SK-N-DZ (cell line): ENCODE measurements at places on chromosomes 3 and 15.

GRCh38 chr15:36029606-36030210 lies 483.7 kb upstream of the DPH6 start:
- DNase-seq = no peak

- DNase-seq = no peak
These were observed 99.6 kb downstream of the ABI3BP start for GRCh38 chr3:100893590-100893989.

- no peak for DNase-seq
These were observed 5.6 kb downstream of the ZBTB38 start for GRCh38 chr3:141373768-141374526.

GRCh38 chr3:194134231-194134756 lies 1.7 kb upstream of the HES1 start:
- no peak for DNase-seq

GRCh38 chr3:143358793-143359491 lies 239.4 kb downstream of the CHST2 start:
- DNase-seq = no peak

DNA sequence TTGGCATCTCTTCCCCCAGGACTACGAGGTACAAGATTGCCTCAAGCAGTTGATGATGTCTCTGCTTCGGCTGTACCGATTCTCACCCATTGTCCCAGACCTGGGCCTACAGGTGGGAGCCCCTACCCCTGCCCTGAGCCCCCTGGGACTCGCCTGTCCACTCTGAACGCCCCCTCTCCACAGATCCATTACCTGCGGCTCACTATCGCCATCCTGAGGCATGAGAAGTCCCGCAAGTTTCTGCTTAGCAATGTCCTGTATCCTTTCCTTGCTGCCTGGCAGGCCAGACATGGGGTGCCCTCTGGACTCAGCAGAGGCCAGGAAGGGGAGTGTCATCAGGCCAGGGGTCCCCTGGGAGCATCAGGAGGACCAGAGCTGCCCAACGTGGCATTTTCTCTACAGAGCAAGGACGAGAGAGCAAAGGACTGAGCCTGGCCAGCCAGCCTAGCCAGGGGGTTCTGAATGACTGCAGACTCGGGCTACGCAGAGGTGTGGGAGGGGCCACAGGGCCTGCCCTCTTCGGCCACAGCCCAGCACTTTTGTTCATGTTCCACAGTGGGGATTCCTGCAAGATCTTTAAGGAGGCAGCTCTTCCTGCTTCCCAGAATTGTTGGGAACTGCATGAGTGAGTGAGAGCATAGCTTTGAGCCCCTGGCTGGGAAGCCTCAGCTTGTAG lies 11.2 kb downstream of the RNF123 start:
- no peak for DNase-seq

GRCh38 chr3:142723665-142723967 lies 218 bp upstream of the TRPC1 start:
- DNase-seq = no peak

DNA sequence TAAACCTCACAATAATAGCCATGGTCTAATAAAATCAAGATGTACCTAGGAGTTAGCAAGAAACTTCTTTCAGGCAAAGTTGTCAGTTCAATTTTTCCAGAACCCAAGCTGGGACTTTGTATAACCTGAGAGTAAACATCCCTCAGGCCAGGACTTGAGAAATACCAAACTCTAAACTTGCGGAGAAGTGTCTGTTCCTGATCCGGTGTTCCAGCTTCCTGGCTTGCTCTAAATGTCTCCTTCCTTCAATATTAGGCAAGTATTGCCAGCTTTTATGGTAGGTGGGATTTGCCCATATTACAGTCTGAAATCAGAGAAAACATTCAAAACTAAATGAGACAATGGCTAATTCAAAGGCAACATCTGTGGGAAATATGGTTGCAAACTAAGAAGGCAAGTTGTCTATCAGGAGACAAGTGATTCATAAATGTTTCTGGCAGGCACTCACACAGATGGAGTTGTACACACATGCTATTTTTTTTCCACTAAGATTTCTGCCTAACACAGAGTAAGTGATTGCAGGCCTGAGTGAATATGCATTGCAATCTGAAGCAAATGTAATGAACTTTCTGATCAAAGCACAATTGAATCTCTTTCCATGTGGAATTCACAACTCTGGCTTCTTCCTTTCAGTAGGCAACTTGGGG lies 88.3 kb upstream of the COL8A1 start:
- DNase-seq = no peak

GRCh38 chr3:194472290-194472920 lies 14.4 kb downstream of the ATP13A3 start:
- DNase-seq = peak; percentile 63

GRCh38 chr3:98551754-98552153 lies 20.0 kb downstream of the GPR15 start:
- DNase-seq = no peak

DNA sequence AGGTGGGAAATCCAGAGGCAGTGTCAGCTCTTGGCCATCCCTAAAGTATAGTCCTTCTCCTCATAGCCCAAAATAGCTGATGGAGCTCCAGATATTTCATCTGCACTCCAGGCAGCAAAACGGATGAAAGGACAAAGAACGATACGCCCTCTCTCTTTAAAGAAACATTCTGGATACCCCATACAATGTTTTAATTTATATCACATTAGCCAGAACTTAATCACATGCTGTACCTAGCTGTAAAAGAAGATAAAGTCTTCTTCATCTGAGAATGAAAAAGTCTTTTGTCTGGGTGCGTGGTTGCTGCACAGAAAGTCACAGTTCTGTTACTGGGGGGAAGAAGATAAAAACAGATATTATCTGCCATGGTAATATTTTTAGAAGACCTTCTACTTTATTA lies 4.3 kb upstream of the SHC4 start:
- DNase-seq = no peak

GRCh38 chr3:172799246-172799645 lies 48.7 kb downstream of the ECT2 start:
- peak; percentile 10 for DNase-seq

GRCh38 chr15:33190539-33190938 lies 4.0 kb downstream of the FMN1 start:
- DNase-seq = no peak

GRCh38 chr3:174266476-174266875 lies 592.7 kb upstream of the NAALADL2 start:
- DNase-seq = no peak

- DNase-seq = no peak
These were observed 1.5 kb downstream of the CELF6 start for GRCh38 chr15:72318408-72318942.

DNA sequence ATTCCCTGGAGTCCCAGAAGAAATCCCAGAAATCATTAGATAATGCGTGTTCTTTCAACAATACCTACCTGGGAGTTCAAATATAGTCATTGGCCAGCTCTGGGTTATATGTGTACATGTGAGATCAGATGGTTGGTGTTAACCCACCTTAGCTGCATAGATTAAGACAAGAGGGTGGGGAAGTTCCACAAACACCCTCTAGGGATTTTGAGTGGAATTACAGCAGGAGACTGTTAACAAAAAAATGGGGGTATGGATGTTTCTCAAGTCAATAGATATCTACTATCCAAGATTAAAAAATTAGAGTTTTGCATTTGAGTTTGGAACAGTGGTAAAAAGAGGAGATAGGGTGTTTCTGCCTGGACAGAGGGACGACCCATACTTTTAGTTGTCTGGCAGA lies 282.5 kb upstream of the CNTN3 start:
- peak; percentile 8 for DNase-seq

DNA sequence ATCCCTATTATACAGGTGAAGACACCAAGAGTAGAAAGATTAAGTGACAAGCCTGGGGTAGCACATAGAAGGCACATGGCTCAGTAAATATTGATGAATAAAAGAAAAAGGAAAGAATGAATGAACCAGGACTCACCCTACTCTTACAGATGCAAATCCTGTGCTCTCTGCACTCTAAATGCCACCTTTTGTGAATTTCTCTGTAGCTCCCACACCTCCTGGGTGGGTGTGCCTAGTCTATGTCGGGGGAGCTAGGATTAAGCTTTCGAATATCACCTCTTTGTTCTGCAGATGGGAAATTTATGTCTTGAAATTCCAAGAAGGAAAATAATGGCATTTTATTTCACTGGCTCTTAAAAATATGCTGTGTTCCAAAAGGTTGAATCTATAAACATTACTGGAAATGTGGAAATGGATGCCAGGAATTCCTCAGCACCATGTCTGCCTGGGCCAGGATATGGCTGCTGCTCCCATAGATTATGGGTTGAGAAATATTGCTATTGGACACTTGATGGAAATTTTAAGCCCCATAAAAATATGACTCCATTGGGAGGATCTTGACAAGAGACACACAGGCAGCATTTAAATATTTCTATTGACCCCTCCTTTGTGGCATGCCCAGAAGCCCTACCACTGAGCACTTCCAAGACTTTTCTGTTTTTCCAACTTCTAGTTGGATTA lies 43.3 kb downstream of the CCNB2 start:
- DNase-seq = no peak
